ENCODE measurements at places on chromosomes 16 and 17.

DNA sequence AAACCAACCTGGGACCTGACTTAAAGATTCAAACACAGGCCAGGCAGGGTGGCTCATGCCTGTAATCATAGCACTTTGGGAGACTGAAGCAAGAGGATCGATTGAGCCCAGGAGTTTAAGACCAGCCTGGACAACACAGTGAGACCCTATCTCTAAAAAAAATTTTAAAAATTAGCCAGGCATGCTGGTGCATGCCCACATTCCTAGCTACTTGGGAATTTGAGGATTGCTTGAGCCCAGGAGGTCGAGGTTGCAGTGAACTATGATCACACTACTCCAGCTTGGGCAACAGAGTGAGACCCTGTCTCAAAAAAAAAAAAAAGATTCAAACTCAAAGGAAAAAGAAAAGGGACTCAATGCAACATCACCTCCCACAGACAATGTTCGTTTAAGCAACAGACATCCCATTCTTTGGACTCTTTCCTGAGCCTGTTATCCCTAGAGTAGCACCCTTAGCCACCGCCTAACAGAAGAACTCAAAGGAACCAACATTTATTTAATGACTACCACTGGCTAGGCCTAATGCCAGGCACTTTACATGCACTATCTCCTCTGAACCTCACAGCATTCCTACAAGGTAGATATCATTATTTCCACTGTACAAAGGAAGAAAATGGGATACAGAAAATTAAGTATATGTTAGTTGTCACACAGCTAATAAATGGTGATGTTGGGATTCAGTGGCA lies 12.7 kb downstream of the MYO18A start:
- DNase-seq = no peak

- no peak for DNase-seq
These were observed at the start of gene MYO1C for GRCh38 chr17:1492249-1493206. Gene MYO1C, minus strand, starts transcription at chr17:1492686. Its CDS starts 199 bp downstream, at chr17:1492487.

GRCh38 chr17:17129466-17129865 lies 76.7 kb downstream of the PLD6 start:
- no peak for DNase-seq

DNA sequence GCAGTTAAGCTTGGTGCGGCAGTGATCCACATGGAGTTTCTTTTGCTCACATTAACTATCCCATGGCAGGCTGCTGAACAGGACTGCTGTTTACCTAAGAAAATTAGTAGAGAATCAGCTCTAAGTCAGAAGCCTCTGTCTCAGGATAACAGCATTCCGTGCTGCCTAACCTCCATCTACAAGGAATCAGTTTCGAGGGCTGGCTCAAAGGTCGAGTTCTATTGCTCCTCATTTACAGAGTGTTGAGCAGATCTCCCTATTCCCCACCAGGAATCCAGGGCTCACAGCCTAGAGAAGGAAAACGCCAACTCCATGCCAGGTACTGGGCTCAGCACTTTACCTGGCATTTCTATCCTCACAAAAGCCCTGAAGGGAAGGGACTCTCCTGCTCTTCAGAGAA lies 9.9 kb downstream of the GINS2 start:
- no peak for DNase-seq

DNA sequence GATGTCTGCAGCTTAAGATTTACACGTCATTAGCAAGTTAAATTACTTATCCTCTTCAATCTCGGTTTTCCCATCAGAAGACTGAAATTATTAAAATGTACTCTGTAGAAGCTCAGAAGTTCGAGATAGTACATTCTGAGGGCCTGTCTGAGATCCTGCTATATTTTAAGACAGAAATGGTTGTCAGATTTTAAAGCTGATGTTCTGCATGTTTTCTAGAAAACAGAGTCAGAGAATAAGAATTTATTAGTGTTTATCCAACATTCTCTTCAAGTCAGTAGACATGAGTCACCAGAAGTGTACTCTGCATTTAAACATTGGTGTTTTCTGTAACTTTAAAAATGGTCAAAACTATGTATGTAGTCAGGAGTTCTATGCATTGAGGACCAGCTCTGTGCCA lies 155.2 kb upstream of the MYOCD start:
- DNase-seq = no peak

- DNase-seq = no peak
These were observed 74.0 kb upstream of the SIAH1 start for GRCh38 chr16:48459167-48459566.

- DNase-seq = no peak
These were observed 96.8 kb downstream of the BRIP1 start for GRCh38 chr17:61766520-61766919.

DNA sequence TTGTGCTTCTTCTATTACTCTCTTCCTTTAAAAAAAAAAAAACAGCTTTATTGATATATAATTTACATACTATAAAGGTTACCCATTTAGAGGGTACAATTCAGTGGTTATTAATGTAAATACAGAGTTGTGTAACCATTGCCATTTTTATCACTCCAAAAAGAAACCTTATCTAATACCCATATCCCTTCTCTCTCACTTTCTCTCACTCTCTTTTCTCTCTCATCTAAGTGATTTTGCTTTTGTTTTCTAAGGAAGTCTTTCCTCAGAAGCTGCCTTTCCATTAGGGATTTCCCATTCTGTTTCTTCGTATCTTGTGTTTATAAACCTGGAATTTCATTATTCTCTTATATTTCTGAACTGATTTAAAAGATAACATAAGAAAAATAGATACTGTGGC lies 55.5 kb downstream of the NFAT5 start:
- DNase-seq = no peak

GRCh38 chr16:83128041-83128440 lies 501.3 kb downstream of the CDH13 start:
- DNase-seq = no peak

DNA sequence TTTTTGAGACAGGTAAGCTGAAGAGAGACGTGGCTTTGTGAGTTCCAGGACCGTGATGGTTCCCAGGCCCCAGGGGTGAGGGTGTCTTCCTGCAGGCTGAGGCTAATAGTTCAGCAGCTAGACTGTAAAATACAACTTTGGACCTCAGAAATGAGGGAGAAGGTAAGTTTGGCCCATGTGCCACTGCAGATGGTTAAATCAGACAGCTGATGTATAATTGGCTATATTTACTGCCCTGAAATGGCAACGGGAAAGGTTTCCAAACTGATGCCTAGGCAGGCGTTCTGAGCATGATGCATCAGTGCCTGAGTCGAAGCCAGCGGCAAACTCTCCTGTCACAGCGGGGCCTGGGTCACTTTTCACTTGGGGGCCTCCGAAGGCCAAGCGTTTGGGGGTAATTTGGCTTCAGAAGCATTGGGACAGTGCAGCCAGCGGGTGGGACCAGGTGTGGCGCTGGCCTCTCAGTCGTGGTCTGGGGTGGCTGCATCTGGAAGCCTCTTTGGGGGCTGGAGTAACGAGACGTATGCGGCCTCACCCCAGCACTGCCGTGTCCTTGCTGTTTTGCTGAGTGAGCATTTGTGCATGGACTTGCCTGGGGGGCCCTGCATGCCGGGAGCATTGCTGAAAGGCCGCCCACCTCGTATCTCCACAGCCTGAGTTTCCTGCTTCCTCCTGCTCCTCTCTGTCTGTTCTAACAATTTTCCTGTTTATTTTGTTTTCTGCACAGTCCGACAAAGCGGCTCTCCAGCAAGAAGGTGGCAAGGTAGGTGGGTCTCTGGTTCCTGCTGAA lies 31.2 kb upstream of the CAPN15 start:
- no peak for DNase-seq

All from T-helper 2 cell (primary cell).